ENCODE measurements at places on chromosomes 13 and 19.

- DNase-seq = peak; percentile 73
Measured at GRCh38 chr13:109743706-109744453, 42.5 kb downstream of the IRS2 start.

GRCh38 chr19:10662384-10663251, 8.5 kb downstream of the ILF3 start:
- DNase-seq = no peak

- no peak for DNase-seq
Measured at GRCh38 chr19:57334191-57334590, 13.9 kb downstream of the ZNF543 start.

DNA sequence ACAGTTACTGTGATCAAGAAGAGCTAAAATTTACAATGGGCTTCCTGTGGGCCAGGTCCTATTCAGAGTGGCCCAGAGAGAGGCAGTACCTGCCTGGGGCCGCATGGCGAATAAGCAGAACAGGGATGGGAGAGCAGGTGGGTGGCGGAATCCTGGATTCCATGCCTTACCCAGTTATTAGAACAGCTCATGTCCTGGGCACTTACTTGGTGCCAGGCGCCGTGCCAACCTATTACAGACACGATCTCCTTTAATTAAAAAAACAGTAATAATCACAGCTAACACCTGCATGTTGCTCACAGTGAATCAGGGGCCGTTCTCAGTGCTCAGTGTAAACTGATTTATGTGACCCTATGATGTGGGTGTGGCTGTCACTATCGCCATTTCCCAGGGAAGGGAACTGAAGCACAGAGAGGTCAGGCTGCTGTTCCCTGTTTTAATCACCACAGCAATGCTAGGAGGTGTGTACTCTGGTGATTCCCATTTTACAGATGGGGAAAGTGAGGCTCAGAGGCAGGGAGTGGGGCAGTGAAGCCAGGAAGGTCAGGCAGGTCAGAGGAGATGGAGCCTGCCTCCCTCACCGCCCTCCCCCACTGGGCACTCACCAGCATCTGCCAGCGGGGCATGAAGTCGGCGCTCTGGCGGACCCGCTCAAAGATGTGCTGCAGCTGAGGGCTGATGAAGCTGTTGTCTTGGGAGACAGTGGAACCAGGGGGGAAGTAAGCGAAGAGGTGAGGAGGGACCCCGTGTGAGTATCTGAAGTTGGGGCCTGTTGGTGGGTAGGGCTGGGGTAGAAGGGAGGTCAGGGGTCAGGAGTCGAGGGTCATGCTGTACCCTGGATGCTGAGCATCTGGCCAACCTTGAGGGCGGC, 12.0 kb downstream of the COQ8B start:
- DNase-seq = no peak

DNA sequence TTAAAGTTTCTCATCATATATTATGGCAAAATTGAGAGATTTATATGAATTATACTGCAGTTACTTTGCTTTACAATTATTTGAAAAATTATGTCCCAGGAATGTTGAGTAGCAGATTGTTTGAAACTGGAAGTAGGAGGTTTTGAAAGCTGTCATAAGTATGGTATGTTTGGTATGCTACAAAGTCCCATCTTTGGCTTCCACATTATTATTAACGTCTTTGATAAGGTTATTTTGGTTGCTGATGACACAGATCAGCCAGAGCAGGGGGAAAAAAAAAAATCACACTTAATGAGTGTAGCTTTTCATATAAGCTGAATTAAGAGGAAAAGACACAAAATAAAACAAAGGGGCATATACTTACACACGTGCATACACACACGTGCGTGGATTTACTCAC, 130.1 kb downstream of the SLITRK1 start:
- no peak for DNase-seq

DNA sequence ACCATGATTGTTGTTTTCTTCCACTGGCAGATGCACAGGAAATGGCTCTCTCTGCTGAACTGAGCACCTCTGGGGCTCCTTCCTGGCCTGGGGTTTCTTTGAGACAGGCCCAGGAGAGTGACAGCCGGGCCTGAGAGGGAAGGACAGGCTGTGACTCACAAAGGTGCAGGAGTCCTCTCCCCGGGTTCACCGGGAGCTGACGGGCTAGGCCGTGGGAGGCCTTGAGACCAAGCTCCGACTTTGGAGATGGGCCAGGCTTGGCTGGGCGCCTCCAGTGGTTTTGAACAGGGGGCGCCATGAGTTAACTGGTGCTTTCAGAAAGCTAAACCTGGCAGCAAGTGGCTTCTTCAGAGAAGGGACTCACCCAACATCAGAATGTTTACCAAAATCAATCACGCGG, 143.4 kb downstream of the URI1 start:
- no peak for DNase-seq

DNA sequence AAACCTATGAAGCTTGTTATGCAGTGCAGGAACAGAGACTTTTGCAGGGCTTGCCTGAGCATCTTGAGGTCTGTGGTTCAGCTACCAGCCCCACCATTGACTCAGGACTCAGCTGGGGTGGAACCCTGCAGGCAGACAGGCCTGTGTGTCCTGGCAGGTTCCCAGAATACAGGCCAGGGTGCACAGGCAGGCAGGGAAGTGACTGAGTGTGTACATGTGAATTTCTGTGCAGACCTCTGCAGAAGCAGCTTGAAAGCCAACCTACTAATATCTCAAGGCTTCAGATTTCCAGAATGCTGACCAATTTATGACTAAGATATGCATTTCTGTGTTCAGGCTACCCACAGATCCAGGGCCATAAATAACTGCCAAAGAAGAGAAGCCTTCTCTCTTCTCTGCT, 254.4 kb downstream of the DLEU7 start:
- peak; percentile 55 for DNase-seq

DNA sequence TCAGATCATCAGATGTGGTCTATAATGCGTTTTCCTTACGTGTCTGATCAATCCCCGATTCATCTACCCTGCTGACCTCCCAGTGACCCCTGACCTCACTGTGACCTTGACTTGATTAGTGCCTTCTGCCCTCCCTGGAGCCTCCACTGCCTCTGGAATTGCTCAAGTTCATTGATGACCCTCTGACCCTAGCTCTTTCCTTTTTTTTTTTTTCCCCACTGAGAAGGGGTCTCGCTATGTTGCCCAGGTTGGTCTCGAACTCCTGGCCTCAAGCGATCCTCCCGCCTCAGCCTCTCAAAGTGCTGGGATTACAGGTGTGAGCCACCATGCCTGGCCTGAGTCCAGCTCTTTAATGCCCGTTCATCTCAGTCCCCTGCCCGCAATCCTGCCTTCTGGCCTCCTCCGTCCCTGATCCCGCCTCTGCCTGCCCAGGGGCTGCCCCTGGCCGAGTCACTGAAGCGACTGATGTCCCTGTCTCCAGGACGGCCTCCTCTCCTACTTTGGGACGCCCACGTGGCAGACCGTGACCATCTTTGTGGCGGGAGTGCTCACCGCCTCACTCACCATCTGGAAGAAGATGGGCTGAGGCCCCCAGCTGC, 4.0 kb upstream of the FTL start:
- DNase-seq = no peak

- DNase-seq = no peak
Measured at GRCh38 chr13:21853779-21854178, 182.9 kb downstream of the FGF9 start.

- DNase-seq = no peak
Measured at GRCh38 chr19:38684078-38684861, 36.8 kb downstream of the ACTN4 start.

DNA sequence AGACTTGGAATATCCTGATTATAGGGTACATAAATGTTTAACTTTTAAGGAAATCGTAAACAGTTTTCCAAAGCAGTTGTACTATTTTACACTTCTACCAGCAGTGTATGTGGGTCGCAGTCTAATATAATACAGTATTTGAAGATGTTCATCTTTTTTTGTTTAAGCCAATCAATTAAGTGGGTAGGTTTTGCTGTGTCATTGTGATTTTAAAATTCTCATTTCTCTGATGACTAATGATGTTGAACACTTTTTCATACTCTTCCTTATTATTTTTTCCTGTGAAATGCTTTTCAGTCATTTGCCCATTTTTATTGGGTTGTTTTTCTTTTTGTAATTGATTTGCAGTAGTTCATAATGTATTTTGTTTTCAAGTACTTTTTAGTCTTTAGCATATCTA, 2689.7 kb downstream of the PCDH9 start:
- DNase-seq = no peak

DNA sequence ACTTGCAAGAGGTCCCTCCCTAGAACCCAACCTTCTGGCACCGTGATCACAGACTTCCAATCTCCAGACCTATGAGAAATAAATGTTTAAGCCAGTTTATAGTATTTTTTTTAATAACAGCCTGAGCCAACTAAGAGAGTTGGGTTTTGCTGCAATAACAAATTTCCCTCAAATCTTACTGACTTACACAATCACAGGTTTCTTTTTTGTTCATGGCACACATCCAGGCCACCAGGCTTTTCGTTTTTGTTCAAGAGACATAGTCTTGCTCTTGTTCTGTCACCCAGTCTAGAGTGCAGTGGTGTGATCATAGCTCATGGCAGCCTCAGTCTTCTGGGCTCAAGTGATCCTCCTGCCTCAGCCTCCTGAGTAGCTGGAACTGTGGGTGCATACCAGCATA, 2.0 kb upstream of the SELENOV start:
- DNase-seq = no peak

- DNase-seq = peak; percentile 29
Measured at GRCh38 chr13:78121459-78122348, 203.1 kb upstream of the EDNRB start.

- DNase-seq = no peak
Measured at GRCh38 chr19:51664131-51664530, 17.5 kb upstream of the SIGLEC14 start.

DNA sequence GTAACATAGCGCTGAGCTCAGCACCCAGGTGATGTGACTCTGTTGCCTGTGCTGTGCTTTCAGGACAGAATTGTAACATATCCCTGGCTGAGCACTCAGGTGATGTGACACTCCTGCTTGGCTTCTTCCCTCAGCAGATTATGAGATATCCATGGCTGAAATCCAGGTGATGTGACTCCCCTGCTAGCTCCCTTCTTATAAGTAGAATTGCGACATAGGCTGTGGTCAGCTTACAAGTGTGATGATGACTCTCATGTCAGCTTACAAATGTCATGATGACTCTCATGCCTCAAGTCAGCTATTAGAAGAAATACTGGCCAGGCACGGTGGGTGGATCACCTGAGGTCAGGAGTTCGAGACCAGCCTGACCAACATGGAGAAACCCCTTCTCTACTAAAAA, 14.3 kb upstream of the ZNF429 start:
- DNase-seq = no peak

DNA sequence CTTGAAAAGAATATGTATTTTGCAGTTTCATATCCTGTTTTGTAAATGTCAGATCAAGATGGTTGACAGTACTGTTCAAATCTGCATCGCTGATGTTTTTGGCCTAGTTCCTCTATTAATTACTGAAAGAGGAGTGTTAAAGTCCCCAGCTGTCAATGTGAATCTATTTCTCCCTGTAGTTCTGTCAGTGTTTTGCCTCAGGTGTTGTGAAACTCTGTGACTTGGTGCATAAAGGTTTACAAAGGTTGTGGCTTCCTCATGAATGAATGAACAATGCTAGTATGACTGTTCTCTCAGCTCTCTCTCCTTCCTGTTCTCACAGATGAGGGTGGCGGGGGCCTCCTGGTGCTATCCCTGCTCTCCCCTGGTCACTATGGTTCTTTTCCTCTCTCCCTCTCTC, 142.4 kb downstream of the MYCBP2 start:
- DNase-seq = no peak

- DNase-seq = no peak
Measured at GRCh38 chr19:39407660-39408391, 1.2 kb downstream of the ZFP36 start.

GRCh38 chr19:51719251-51719988, 4.4 kb downstream of the HAS1 start:
- DNase-seq = no peak

GRCh38 chr13:34156841-34157365, 339.0 kb downstream of the RFC3 start:
- peak; percentile 98 for DNase-seq

DNA sequence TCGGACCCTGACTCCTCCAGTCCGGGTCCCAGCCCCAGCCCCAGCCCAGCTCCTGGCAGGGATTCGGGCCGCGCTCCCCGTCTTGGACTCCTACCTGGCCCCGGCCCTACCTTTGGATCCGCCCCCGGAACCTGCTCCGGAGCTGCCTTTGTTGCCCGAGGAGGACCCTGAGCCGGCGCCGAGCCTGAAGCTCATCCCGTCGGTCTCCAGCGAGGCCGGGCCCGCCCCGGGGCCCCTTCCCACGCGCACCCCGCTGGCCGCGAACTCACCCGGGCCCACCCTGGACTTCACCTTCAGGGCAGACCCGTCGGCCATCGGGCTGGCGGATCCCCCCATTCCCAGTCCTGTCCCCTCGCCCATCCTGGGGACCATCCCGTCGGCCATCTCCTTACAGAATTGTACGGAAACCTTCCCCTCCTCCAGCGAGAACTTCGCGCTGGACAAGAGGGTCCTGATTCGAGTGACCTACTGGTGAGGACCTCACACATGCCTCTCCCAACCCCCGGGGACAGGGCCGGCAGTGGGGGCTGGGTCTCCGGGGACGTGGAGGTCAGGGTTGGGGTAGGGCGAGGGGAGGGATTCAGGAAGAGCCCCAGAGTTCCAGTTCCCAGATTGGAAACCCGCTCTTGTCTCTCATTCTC, 732 bp downstream of the SELENOV start:
- DNase-seq = no peak

- no peak for DNase-seq
Measured at GRCh38 chr13:31385540-31385939, 185.8 kb downstream of the B3GLCT start.

DNA sequence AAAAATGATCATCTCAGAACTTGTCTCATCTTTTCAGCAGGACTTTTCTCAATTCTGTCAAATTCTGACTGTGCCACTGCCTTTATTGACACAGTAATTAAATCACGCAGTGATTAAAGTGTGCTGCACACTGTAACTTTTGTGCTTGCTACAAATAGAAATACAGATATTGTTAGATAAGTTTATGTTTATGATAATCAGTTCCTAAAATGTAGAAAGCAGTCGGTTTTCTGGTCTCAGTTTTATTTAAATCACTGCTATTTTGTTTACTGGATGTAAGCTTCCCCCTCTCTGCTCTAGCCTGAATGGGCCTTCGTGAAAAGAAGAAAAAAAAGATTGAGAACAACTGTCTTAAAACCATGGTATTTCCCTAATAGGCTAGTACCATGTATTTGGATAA, 258.8 kb upstream of the STARD13 start:
- DNase-seq = no peak

GRCh38 chr19:41364524-41365391, 809 bp upstream of the B9D2 start:
- DNase-seq = no peak

GRCh38 chr13:22468824-22469223, 712.0 kb upstream of the SGCG start:
- DNase-seq = no peak

DNA sequence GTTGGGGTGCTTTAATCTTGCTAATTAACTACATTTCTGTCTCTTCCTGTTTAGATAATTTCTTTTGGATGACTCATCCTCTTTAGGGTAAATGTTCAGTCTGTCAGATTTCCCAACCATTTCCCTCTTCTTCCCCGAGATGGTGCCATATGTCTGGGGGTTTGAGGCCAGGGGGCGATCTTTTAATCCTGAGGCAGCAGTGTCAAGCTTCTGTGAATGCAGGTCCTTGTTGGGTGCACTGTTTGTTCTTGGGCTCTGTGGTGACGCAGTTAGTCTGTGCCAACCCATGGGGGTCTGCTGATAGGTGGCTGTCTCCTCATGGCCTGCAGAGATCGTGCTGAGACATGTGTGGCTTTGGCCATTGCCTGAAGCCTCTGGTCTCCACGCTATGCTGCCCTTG, 420.4 kb downstream of the NDFIP2 start:
- no peak for DNase-seq

Data from kidney epithelial cell (primary cell).